AG10803 (cell line): ENCODE measurements at places on chromosomes 5 and 9.
A peak's percentile ranks its signal among the peaks of the same experiment; 100 is the strongest.

DNA sequence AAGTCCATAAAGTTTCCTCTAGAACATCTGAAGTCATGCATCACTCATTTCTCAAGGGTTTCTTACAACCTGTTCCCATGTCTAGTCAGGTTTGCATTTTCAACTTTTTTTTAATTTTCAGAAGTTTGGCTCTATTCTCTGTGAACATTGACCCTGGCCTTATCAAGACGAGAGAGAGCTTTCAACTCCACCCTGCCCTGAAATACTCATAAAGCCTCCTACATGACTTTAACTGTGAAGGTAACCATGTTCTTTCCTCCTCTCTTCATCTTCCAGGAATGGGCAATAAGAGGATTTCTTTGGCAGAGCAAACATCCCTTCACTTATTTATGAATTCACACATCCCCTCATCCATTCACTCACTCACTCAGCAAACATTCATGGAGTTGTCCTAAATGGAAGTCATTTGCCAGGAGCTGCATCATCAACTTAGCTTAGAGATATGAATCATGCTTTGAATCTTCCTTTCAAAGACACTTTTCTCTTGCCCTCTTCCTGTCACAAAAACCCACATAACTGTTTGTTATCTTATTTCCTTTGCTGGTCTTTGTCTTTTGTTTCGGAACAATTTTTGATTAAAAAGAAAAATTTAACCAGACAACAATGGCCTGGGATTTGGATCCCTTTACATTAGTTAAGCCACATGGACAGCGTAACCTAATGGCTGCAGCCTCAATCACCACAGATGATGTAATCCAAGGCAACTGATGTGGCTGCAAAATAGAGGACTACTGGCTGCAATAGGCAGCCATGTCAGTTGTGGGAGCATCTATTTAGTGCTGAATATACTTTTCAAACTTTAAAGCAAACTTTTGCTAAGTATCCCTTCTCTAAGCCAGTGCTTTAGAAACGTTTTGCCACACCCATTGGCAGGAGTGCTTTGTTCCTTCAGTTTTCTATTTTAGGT lies 43.0 kb upstream of the GNAQ start:
- DNase-seq = peak; percentile 3

DNA sequence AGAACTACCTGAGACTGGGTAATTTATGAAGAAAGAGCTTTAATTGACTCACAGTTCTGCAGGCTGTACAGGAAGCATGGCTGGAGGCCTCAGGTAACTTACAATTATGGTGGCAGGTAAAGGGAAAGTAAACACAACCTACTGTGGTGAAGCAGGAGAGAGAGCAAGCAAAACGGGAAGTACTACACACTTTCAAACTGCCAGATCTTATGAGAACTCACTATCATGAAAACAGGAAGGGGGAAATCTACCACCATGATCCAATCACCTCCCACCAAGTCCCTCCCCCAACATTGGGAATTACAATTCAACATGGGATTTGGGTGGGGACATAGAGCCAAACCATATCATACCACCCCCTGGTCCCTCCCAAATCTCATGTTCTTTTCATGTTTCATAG lies 58.7 kb upstream of the GPR151 start:
- no peak for DNase-seq

DNA sequence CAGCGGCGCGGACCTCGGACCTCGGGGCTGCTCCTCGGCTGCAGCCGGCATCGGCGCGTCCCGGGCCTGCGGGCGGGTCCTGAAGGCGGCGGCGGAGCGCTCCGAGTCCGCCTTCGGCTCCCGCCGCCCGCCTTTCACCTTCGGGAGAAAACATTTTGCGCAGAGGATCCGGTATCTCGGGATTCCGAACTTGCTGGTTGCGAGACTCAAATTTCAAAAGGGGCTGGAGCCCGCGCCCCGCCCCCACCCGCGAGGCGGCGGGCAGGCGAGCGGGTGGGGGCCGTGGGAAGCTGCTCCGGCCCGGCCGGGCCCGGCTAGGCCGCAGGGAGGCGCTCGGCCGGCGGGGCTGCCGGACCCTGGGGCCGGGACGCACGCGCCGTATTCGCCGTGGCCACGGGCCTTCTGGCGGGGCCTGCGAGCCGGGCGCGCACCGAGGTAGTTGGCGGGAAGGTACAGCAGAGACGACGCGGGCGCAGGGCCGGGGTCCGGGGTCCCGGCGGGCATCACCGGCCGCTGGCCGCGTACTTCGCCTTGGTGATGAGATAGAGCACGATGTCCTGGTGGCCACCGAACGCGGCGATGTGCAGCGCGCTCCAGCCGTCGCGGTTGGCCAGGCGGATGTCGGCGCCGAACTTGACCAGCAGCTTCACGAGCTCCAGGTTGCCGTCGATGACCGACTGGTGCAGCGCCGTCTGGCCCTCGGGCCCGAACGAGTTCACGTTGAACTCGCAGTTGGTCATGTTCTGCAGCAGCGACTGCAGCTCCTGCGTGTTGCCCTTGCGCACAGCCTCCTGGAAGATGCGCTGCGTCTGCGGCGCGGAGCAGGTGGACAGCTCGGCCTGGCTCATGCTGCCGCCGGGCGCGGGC lies 757 bp downstream of the NRARP start:
- DNase-seq = no peak

DNA sequence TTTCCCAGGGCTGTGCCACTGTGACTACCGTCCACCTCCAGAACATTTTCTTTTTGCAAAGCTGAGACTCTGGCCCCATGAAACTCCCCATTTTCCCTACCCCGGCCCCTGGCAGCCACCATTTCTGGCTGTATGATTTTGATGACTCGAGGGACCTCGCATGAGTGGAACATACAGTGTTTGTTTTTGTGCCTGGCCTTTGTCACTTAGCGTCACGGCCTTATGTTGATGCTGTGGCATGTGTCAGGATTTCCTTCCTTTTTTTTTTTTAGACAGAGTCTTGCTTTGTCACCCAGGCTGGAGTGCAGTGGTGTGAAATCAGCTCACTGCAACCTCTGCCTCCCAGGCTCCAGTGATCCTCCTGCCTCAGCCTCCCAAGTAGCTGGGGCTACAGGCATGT lies 42.7 kb downstream of the ASS1 start:
- no peak for DNase-seq

DNA sequence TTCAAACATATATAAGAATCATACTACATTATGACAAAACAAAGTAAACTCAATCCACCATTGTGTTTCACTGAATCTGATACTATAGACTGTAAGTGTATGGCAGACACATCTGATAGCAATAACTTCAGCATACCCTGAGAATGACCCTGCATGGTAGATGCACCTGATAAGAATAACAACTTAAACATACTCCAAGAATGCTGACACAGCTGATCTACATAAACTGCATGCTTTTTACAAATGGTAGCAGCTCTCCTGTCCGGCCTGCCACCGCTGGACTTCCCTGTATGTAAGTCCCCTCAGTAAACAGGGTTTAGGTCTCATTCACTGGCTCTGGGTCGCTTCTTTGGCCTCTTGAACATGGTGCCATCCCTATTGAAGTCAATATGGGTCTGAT lies 100.4 kb downstream of the ANKH start:
- no peak for DNase-seq
